Brain pericyte (primary cell): ENCODE measurements at places on chromosomes 12 and 14.

DNA sequence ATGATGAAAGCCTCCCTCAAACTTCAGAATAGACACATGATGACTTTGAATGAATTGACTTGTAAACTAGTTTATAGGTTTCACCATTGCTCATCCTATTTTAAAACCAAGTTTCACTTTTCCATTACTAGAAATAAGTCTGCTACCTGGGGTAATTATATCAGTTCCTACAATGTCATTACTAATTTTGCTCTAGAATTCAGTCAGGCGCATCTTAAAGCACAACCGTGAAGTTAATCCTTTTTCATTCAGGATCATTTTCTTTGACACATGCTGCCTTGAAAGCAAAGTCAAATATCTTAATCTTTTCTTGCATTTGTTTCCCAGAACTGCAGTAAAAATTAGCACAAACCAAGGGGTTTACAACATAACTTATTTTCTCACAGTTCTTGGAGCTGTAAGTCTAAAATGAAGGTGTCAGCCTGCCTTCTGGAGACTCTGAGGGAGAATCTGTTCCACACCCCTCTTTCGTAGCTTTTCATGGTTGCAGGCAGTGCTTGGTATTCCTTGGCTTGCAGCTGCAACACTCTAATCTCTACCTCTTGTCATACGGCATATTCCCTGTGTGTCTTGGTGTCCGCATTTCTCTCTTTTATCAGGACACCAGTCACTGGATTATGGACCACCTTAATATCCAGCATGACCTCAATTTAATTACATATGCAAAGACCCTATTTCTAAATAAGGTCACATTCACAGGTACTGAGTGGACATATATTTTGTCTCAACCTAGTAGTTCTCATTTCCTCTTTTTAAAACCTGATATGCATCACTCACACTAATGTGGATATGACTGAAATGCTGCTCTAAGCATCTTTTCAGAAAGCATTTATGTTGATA, 114.3 kb upstream of the PDZRN4 start:
- no peak for DNase-seq

GRCh38 chr14:68974759-68975347, 4.2 kb downstream of the ACTN1 start:
- no peak for DNase-seq

DNA sequence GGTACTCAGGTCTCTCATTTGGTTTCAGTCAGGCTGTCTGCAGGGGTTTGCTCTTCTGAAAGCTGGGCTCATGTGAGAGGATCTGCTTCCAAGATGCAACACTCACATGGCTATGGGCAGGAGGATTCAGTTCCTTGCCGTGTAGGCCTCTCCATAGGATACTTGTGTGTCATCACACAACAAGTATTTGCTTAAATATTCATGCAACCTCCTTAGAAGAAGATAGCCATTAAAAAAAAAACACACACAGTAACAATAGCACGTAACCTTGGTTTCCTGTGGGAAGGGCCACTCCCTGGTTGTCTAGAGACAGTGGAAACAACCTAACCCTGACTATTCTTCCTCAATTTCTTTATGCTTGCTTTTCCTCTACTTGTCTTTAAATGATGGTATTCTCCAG, 31.8 kb upstream of the CLEC4E start:
- DNase-seq = no peak

GRCh38 chr14:56206596-56206995, 88.4 kb downstream of the PELI2 start:
- no peak for DNase-seq

DNA sequence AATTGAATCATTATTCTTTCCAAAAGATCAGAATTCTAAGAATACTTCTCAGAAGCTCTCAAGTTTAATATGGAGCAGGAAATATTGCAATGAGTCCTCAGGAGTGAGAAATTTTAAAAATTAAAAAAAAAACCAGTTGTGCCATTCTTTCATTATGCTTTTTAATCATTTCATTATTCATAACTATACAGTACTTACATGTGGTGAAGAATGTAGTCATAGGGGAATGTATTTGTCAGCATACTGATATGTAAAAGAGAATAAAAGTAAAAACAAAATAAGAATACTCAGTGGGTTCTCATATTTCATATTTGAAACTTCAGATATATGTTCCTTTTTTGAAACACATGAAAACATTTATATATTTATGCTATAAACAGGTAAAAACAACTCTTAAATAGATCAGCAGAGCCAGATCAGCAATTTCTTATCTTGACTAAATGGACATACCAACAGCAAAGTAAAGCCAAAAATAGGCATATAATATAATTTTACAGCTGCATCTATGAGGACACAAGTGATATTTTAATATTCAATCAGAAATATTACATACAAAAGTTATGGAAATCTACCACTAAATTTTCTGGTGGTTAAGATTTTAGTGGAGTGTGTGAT, 19.9 kb upstream of the MBIP start:
- DNase-seq = no peak

DNA sequence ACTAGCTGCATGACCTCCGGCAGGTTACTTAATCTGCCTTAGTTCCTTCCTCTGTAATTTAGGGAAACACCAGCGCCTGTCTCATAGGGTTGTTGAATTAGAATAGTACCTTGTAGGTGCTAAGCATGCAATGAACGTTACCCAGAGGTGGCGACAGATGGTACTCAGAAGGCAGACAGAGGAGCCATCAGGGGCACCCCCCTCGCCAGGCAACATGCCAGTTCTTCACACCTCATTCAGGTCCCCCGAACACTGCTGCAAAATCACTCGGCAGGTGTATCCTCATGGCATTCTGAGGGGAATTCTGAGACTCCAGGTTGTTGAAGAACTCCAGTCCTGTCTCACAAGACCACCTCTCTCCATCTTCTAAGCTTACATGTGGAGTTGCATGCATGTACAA, 10.1 kb downstream of the ISM2 start:
- no peak for DNase-seq

DNA sequence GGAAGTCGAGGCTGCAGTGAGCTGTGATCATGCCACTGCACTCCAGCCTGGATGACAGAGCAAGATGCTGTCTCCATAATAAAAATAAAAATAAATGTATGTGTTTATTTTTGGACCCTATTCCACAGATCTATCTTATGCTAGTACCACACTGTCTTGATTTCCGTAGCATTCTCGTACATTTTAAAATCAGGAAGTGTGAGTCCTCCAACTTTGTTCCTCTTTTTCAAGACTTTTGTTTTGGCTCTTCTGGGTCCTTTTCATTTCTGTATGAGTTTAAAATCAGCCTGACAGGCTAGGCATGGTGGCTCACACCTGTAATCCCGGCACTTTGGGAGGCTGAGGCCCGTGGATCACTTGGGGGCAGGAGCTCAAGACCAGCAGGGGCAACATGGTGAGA, 25.8 kb downstream of the DAO start:
- DNase-seq = no peak

DNA sequence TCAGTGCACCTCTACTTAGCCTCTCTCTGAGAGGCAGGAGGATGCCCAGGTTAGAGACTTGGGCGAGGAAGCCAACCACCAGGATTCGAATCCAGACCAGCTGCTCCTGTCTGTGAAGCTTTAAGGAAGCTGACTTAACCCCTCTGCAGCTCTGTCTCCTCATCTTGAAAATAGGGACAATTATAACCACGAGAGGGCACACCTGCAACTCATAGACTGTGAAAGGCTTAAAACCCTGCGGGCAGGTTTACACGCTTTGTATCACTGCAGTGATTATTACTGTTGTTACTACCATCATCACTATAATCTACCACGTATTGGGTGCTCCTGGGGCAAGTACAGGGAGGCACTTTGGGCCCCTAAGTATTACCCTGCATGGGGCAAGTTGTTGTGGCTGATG, 379.8 kb downstream of the VRK1 start:
- no peak for DNase-seq

GRCh38 chr12:108313606-108314351, 25.3 kb downstream of the CMKLR1 start:
- no peak for DNase-seq

DNA sequence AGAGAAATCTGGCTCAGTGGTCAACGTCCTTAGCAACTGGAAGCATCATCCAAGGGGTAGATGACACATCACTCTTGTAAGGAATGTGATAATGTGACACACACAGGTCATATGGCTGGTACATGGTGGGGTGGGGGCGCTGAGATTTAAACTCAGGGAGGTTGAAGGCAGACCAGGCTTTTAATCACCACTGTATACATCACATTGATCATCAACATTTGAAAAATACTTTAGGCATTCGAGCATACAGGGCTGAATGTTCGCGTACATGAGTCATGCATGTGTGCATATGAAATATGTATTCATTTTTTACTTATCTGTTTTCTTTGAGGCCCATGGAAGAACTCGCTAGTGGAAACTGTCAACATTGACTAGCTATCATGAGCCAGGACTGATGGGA, 976.4 kb downstream of the VRK1 start:
- no peak for DNase-seq

- DNase-seq = no peak
These were observed 123.4 kb downstream of the FSCB start for GRCh38 chr14:44383636-44384035.

DNA sequence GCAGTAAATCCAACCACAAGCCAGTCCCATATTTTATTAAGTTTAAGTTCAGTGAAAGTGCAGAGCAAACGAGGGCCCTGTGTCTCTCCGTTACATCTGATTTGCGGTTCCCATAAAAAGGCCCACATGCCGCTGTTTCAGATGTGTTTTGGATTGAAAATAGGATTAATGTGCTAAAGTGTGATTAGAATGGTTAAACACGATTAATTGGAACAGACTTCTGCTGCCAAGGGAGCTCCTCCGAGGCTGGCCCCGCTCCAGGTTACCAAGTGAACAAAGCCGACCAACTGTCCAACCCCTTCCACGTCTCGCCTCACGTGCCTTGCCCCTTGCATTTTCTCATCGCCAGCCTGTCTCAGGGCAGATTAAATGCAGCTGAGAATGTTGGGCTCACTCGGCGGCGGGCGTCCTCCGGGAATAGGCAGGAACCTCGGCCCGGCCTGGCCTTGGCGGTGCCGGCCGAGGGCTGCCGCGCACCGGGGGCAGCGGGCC, 166.5 kb upstream of the GSC start:
- no peak for DNase-seq

DNA sequence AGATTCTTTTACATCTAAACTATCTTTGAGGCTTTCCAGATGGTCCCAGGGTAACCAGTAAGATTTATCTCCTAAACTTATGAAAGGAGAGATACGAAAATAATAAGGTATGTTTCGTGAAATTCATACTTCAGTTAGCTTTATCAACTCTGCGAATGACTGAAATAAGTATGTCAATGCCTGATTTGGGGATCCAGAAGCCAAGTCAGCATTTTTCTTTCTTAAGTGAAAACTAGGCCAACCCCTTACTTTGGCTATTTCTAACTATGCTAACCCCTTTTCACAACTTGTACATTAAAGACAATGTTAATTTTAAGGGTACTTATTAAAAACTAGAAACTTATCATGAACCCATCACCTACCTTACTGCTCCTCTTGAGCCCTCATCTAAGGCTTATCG, 26.9 kb upstream of the NID2 start:
- no peak for DNase-seq

DNA sequence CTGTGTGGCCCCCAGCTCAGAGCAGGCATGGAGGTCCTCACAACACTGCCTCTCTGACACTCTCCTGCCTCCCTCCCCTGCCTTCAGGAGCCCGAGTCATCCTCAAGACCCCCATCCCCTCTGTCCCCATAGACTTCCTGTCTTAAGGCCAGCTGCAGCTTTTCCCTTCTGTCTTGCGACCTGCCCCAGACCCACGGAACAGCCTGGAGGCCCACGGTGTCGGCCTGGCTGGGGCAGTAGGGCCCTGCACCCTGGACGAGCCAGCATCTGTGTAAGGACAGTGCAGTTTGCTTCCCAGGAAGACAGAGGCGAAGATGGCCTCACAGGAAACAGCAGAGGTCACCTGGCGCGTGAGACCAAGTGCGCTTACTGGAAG, 9.7 kb downstream of the TEDC1 start:
- no peak for DNase-seq

- no peak for DNase-seq
These were observed 11.6 kb downstream of the RFX4 start for GRCh38 chr12:106594447-106594846.

GRCh38 chr14:63897721-63898163, 44.9 kb downstream of the SYNE2 start:
- DNase-seq = no peak

DNA sequence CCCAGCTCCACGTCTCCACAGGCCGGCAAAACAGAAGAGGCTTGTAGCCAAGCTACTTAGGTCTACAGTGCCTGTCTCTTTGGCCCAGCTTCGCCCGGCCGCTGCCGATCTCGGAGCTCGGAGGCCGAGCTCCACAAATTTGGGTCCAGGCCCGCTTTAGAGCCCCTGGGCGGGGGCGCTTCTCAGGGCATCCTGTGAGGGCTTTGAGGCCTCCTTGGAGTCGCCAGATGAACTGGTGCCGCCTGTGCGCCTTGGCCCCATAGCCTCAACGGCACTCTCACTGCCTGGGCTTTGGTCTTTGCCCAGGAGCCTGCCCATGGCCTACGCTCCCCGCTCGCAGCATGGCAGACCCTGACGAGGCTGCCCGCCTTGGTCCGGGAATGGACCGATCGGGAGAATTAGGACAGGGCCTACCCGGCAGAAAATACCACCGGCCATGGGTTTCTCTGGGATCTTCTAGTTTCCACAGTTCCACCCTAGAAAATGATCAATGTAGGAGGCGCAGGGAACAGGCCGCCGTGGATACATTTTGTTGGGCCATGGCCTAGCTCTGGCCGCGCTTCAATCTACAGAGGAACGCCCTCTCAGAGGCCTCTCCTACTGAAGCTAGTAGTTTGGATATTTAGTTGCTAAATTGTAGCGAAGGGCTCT, 953 bp upstream of the NKX2-8 start:
- DNase-seq = no peak

GRCh38 chr14:95504135-95505029, 12.1 kb downstream of the SYNE3 start:
- DNase-seq = no peak

DNA sequence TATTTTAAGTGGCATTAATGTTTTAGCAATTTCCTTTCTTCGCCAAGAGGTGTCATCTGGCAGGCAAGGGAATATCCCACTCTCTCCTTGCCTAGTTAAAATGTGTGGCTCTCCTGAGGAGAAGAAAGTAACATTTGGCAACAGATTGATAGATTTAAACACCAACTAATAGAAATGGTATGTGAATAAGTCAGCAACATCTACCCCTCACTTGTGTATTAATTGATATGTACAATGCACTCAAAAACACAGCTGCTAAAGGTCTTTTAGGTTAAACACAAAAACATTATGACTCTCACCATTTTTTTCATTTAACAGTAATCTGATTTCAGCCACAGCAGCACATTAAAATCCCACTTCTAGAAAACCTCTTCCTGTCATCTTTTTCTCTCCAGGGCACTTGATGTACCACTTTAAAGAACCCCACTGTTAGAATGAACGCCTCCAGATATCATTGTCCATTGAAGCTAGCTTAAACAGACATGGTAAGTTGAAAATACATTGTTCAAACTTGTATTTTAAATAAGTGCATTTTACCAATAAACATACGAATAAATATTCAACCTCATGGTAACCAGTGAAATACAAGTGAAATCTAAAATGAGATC, 151.7 kb downstream of the RPAP3 start:
- no peak for DNase-seq

DNA sequence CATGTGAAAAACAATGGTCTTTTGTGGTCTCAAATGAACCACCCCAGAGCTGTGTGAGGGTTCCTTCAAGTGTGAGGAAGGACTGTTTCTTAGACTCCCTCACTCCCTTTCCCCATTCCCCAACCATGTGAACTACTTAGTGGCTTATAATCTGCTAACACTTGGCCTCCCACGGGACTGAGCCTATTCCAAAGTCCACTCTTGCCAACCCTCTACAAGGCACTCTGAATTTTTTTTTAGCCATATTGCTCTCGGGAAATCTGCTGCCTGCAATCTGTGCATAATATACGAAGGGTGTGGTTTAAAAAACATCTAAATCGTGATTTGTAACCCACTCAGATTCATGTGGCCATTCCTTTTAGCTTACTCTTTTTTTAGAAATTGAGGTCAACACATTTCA, 2.6 kb downstream of the SVOP start:
- DNase-seq = no peak
